Suppressor macrophage treated with lipopolysaccharide for 1 hour (primary cell): ENCODE measurements at places on chromosomes 5 and 9.

DNA sequence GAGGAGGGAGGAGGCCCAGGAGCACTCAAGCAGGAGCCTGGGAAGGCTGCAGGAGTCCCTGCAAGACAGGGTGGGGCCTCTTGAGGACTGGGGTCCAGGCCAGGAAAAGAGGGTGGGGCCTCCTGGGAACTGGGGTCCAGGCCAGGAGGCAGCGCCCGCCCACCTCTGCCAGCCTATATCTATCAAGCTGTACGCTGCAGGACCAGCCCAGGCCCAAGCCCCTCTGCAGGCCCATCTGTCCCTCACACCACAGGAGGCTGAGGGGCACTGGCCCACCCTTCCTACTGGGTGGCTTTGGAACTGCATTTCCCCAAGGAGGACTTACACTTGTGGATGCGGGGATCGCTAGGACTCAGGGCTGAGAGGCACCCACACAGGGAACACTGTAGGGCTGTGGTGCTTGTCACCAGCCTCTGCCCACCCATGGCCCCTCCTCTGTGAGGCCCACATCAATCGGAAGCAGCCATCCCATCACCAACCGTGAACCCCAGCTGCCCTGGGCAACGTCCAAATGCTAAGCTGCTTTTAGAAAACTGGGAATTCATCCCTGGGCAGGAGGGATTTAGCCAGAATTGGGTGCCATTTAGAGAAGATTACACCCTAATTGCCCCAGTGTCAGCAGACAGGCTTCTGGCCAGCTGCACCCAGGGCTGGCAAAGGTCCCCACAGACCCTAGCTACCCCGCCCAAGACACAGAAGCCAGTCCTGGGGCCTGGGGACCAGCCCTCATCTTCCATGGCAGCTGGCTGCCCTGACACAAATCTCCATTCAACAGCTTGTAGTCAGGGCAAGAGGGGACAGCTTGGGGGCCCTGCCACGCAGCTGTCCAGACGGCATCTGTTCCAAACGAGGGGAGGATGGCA is 15.3 kb downstream of the BICD2 start:
- no peak for DNase-seq

DNA sequence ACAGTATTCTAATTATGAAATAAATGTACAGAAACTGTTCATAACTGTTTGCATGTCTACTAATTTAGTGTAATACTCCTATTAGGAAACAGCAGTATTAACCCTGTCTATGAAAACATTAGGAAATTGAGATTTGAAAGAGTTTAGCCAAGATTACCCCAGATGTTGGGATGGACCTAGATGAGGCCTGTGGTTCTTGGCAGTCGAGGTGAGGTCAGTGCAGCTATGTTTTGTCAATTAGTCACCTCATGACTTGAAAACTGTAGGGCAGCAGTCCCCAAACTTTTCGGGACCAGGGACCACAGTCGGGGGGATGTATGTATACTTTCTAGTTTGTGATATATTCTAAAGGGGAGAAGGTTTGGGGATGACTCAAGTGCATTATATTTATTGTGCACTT is 4.7 kb downstream of the LNPEP start:
- DNase-seq: no peak

- no peak for DNase-seq
Measured at GRCh38 chr5:43232943-43233833, 41.2 kb downstream of the NIM1K start.

DNA sequence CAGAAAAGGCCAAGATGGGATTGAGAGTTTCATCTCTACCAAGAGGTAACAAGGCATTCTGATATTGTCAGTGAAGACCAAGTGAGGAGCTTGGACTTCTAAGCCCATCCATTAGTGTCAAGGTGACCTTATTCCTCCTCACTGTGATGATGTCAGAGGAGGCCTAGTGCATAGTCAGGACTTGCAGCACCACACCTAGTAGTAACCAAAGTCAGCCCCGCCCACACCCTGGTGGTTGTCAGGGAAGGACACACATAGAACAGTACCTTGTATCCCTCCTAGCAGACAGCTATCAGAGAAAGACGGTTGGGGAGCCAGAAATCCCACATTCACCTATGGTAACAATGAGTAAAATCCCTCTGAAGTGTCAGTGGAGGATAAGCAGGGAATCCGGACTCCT is 111.7 kb downstream of the AP3B1 start:
- DNase-seq: no peak

DNA sequence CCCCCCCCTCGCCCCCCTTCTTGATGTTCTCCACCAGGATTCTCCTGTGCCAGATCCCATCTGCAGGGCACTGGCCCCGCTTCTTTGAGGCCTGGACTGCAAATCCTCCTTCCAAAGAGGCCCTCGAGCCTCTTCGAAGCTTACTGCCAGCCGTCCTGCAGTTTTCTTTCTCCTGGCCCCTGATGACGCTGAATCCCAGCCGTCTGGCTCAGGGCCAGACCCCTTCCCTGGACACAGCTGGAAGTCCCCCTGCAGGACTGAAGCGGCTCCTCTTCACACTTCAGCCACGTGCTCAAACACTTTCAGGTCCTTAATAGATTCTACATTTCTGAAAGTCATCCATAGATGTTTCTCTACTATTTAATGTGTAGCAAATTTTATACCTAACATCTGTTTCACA is 121.5 kb downstream of the EHMT1 start:
- DNase-seq: no peak

DNA sequence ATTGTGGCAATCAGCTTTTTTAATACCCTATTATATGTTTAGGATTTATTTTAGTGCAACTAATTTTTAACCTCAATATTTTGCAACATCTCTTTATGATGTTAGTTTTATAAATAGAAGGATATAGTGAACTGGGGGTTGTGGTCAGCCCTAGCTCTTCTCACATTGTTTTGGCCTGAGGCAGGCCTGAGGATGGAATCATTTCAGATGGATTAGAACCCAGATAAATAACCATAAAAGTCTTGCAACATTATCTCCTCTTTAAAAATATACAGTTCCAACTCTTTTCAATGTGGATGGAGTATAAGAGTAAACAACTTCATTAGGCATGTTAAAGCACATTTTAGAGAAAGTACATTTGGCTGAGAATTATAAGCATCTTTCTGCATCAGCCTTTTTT is 522.7 kb downstream of the NR2F1-AS1 start:
- no peak for DNase-seq
